ENCODE measurements at places on chromosomes 1 and 21. TPM values are rescaled to one million over a fixed set of nuclear protein-coding genes. Genes with fewer than 3 reads are reported as not detected.

DNA sequence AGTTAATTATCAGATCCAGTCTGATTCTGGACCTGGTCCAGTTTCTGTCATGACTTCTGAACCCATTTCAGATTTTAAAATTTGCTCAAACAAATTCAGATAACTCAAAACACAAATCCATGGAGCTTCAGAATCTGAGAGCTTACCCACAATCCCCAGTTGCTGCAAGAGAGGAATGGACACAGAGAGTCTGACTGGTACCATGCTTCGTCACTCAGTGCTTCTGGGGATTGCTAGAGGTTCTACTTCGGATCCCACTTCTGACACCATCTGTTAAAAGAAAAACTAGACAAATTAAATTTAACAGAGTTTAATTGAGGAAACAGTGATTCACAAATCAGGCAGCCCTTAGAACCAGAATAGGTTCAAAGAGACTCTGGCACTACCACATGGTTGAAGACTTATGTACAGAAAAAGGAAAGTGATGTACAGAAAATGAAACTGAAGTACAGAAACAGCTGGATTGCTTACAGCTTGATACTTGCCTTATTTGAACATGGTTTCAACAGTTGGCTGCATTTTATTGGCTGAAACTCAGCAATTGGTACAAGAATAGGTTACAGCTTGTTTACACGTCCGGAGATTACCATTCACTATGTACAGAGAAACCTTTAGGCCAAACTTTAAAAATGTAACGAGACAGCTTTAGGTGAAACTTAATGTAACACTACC, 60.7 kb upstream of the TEKT2 start:
- no peak for DNase-seq

GRCh38 chr1:230123280-230124185, 56.5 kb downstream of the GALNT2 start:
- no peak for DNase-seq

DNA sequence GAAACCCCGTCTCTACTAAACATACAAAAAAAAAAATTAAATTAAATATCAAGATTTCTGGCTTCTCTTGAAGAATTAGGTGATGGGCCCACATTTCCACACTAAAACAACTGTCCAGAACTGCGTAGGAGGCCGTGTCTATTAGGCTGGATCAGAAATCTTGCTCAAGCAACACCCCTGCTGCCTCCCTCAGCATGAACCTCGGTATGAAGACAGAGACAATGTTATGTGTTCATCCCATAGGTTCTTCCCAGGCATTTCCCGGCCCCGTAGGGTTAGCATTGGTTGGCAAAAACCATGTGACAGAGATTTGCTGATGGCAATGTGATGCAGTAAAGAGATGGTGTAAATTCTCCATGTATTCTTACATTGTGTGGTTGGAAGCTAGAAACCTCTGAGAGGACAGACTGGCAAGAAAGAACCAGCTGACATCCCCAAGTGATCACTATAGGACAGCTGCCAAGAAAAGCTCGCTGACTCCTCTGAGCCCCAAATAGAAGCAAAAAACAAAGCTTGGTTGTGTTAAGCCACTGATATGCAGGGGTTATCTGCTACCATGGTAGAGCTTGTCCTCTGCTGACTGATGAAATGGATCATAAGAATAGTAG, 34.5 kb downstream of the EBNA1BP2 start:
- DNase-seq: no peak

GRCh38 chr21:25822981-25823380, 88.2 kb downstream of the GABPA start:
- DNase-seq: no peak

DNA sequence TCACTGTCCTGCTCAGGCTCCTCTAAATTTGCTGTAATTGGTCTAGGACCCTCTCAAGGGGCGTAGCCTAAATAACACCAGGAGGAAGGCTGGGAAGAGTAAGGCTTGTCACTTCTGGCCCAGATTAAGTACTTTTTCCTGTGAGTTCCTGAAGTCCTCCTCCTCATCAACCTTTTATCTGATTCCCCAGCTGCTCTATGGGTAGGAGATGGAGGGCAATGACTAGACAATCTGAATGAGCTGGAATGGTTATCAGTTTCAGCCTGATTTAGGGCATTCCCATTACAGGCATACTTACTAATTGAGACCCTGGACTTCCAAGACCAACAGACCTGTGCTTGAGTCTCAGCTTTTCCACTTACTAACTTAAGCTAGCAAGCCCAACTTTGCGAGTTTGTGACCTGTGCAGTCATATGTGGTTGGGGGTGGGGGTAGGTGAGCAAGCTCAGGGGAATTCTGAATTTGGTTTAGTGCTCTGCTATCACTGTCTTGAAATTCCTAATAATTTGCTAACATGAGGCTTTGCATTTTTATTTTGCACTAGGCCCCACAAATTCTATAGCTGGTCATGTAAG, 18.0 kb upstream of the FGGY start:
- DNase-seq: no peak

DNA sequence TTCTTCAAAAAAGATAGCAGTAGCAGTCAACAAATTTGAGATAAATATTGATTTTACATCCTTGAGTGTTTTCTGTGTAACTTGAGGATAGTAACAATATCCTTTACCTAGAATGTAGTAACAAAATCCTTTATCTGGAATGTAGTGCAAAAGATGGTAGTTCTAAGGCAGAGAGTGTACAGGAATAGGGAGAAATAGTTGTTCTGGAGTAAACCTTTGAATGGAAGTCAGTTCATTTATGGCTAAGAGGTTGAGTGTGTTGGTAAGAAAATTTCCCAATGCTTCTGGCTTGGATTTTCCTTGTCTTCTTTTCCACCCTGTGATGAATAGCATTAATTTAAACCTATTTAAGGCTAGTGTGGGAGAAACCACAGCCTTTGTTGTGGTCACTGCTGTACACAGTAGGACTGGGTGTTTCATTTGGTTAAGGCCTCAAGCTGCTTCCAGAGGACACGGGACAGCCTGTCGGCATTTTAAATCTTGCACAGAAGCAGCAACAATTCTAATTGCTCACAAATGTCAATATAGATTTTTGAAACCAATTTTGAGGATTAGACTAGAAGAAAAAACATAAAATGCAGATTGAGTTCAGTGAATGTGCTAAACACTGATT, 11.3 kb downstream of the NFIA start:
- no peak for DNase-seq

GRCh38 chr1:181128592-181129497, 40.3 kb downstream of the IER5 start:
- no peak for DNase-seq

DNA sequence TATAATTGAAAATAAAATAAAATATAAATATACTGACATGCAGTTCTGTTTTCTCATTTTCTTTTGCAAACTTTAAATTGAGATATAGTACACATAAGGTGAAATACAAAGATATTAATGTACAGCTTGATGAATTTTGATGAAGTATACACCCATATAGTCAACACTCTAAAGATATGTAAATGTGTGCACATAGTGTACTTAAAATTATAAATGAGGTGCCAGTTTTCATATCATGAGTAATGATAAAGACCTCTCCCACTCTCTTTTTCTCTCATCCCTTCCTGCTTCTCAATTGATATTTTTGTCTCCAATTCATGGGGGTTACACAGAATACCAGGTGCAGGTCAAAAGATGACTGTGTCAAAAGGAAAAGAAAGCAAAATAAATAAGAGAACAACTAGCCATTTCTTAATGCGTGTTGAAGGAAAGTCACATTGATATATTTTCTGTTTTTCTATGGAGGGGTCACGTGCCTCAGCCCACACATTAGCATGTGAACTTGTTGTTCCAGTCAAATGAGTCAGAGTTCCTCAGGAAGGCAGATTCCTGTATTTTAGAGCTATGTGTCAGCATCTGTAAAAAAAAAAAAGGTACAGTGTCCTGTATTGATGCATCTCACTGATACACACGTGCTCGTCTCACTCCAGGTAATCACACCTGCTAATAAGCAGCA, 64.3 kb upstream of the HOOK1 start:
- peak; percentile 80 for DNase-seq

GRCh38 chr21:41029571-41029970, 138.4 kb upstream of the BACE2 start:
- DNase-seq: no peak

DNA sequence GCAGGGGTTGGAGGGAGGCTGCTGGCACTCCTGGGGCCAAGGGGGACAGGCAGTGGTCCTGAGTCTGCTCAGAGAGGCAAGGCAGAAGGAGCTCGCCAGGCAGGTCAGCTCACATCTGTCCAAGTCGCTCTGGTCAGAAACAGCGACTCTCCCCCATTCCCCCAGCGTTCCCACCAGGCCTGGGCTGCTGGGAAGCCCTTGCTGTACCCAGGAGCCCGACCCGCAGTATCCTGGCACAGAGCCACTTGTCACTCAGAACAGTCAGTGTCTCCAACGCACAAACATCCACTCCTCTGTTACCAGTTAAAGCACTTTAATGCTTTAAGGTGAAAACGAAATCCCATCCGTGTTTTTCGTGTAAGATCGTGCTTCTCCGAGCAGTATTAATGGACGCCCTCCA, 16.6 kb upstream of the CCDC27 start:
- DNase-seq: no peak

GRCh38 chr1:26029864-26030481, 8.4 kb downstream of the EXTL1 start:
- DNase-seq: no peak

GRCh38 chr21:34187935-34188334, 114.6 kb downstream of the MRPS6 start:
- no peak for DNase-seq

DNA sequence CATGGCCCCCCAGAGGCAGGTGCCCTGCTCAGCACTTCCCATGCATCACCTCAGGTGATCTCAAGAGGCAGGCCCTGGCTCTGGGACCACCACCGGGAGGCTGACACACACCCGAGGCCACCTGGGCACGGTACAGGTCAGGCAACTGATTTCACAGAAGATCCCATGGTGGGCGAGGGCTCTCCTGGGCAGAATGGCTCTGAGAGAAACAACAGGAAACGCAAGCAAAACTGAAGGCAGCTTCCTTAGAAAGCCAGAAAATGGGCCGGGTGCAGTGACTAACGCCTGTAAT, 11.4 kb upstream of the SKI start:
- no peak for DNase-seq

DNA sequence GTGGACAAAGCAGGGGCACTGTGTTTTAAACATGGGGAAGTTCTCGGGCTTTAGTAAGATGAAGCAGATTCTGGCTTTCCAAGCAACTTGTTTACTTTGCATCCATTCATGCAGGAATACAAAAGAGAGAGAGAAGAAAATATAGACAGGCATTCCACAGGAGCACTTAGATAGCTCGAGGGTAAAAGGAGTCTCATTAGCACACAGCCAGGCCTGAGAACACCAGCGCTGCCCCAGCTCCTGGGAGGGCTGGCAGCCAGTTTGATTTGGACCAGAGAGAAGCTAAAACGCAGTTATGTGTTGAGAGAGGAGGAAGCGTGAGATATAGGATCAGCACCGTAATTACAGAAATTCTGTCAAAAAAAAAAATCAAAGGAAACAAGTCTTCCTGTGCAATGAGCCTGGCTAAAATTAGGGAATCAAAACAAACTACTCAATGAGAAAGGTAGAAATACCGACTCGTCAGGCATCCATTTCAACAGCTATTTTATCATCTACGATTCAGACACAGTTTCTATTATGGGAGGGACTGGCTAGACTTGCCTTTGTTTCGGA, 68.2 kb downstream of the CLSTN1 start:
- no peak for DNase-seq

DNA sequence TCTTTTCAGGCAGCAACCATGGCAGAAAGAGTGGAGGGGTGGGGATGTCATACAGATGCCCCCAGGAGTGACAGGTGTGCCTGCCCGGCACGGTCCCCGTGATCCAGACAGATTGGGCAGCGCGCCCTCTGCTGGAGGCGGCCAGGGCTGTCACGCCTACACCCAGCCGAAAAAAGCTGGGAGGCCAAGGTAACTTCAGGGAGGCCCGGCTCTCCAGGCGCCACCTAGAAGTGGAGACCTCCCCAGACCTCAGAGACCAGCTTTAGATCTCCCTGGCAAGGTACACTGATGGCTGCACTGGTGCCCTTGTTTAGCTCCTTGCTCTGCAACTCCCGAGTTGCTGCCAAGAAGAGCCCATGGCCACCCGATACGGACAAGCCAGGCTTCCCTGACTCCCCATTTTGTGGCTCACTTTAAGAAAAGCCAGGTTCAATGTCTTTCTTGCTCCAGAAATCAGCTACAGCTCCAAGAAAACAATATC, 6.6 kb downstream of the GOLT1A start:
- peak; percentile 81 for DNase-seq

DNA sequence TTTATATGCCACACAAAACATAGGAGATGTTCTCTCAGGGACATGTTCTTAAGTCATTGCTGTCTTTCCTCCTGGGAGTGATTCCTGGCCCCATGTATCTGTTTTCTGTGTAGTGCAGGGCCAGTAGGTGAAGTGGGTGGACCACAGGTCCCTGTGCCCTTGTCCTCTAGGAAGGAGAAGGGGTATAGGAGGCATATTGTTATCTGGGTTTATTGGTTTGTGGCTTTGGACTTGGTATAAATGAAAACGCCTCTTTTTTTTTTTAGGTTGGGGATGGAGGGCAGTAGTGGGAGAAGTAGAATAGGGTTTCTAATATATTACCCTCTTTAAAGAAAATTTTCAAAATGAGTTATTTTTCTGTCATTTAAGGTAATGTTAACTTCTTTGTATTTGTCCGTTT, 29.4 kb downstream of the DYRK1A start:
- no peak for DNase-seq

DNA sequence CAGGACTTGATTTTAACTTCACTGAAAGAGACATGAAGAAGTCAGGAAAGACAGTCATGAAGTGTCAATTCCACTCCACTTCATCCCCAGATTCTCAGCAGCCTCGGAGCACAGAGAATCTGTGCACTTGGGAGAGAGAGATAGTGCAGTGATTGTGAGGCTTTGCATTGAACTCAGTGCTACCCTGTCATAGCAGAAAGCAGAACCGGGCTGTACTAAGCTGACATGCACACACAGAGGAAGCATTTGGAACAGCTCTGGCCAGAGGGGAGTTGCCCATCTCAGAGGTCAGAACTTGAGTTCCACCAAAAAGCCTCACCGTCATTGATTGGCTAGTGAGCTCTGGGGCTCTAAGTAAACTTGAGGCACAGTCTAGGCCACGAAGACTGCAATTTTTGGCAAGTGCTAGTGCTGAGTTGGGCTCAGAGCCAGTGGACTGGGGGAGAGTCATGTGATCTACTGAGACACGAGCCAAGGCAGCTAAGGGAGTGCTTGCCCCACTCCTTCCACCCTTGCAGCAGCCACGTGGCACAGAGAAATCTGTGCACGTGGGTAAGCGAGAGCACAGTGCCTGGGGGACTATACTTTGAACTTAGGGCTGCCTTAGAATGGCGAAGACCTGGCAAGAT, 810.2 kb upstream of the ADAMTS5 start:
- no peak for DNase-seq

GRCh38 chr1:43986712-43987111, 4.7 kb upstream of the CCDC24 start:
- no peak for DNase-seq

DAB1 gene
- not detected for total RNA-seq

MTHFR gene
- total RNA-seq: 13.2 TPM

PCBP3 gene
- total RNA-seq: 2.4 TPM

ZNF326 gene
- 7.2 TPM for total RNA-seq

GLMP gene
- 49.8 TPM for total RNA-seq

CXADR gene
- total RNA-seq: 11.2 TPM

DNAJC16 gene
- total RNA-seq: 9.2 TPM

TMEM81 gene
- 6.3 TPM for total RNA-seq

CNN3 gene
- total RNA-seq: 323 TPM

NTNG1 gene
- total RNA-seq: 6.8 TPM

LYPD8 gene
- total RNA-seq: not detected
